ENCODE measurements at places on chromosomes 2 and 18. TPM values are rescaled to one million over a fixed set of nuclear protein-coding genes. Genes with fewer than 3 reads are reported as not detected.

LAMA1 gene
- not detected for polyA plus RNA-seq

C2orf80 gene
- polyA plus RNA-seq = not detected

TRIM43 gene
- polyA plus RNA-seq = not detected

HOXD4 gene
- polyA plus RNA-seq = not detected

LIMS4 gene
- not detected for polyA plus RNA-seq

WDR7 gene
- polyA plus RNA-seq = 23.3 TPM

SLC4A5 gene
- not detected for polyA plus RNA-seq

POTEC gene
- not detected for polyA plus RNA-seq

MAB21L4 gene
- not detected for polyA plus RNA-seq

ERCC3 gene
- 21.5 TPM for polyA plus RNA-seq

TBR1 gene
- polyA plus RNA-seq = not detected

MLPH gene
- not detected for polyA plus RNA-seq

CNGA3 gene
- not detected for polyA plus RNA-seq

LIMS2 gene
- polyA plus RNA-seq = not detected

CHST9 gene
- polyA plus RNA-seq = not detected

- no peaks in the 10 kb centered on the region for H3K4me1 ChIP-seq
- no peak overlapping the region for H3K4me3 ChIP-seq
- no peak for DNase-seq
- H3K36me3 ChIP-seq = no peaks in the 10 kb centered on the region
- no peak overlapping the region for H3K27ac ChIP-seq
Observed at GRCh38 chr18:52352920-52353319, 12.9 kb downstream of the DCC start.

DNA sequence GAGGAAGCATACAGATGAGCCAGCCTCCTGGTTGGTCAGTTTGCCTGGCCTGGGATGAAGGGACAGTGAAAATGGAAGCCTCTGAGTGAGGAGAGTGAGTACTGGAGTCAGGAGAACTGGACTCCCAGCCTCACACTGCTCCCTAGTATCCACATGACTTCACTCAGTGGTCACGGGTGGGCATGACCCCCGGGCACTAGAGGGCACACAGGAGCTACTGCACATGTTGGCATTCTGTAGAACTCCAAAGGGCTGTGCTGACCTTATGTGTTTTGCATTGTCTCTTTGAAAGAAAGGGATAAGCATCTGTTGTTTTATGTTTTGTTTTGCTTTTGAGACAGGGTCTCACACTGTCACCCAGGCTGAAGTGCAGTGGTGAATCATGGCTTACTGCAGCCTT lies 23.7 kb downstream of the NCAPH start:
- no peaks in the 10 kb centered on the region for H3K36me3 ChIP-seq
- H3K4me3 ChIP-seq = no peak overlapping the region
- H3K27ac ChIP-seq = no peak overlapping the region
- DNase-seq = peak; percentile 18
- no peaks in the 10 kb centered on the region for H3K27me3 ChIP-seq
- no peaks in the 10 kb centered on the region for H3K4me1 ChIP-seq

DNA sequence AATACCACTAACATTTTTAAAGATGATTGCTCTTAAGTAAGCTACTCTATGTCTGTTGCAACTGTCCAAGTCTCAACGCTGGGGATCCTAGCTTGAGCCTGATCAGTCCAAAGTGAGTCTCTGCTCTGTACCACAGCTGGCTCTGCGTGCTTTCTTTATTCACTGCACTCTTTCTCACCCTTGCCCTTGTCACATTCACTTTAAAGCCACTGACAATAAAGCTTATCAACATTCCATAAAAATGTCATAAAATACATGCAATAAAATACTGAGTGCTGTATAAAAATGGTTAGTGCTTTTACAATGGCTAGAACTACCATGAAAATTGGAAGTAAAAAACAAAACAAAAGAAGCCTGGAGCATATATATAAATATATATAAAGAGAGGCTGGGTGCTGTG lies 45.5 kb upstream of the LRRTM4 start:
- no peaks in the 10 kb centered on the region for H3K4me1 ChIP-seq
- H3K36me3 ChIP-seq = no peaks in the 10 kb centered on the region
- H3K27ac ChIP-seq = no peak overlapping the region
- DNase-seq = no peak
- no peaks in the 10 kb centered on the region for H3K27me3 ChIP-seq

DNA sequence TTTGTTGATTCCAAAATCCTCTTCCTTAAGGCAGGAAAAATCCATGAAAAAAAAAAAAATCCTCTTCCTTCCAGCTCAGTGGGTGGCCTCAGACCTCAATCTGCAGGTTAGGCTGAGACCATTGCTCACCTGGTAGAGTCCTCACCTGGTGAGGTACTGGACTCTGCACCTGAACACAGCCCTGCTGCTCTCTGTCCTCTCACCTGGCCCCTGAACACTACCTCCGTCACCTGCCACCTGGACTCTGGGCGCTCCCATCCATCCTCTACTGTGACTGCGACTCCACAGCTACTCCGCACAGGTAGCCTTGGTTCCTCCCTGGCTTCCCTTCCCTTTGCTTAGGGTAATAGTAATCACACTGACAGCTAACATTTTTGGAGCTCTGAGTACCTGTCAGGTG lies 22.1 kb downstream of the TYMS start:
- peaks cover 23% of the 10 kb centered on the region for H3K36me3 ChIP-seq
- DNase-seq = no peak
- peaks cover 10% of the 10 kb centered on the region for H3K4me1 ChIP-seq
- no peak overlapping the region for H3K27ac ChIP-seq
- H3K27me3 ChIP-seq = no peaks in the 10 kb centered on the region
- H3K4me3 ChIP-seq = no peak overlapping the region

DNA sequence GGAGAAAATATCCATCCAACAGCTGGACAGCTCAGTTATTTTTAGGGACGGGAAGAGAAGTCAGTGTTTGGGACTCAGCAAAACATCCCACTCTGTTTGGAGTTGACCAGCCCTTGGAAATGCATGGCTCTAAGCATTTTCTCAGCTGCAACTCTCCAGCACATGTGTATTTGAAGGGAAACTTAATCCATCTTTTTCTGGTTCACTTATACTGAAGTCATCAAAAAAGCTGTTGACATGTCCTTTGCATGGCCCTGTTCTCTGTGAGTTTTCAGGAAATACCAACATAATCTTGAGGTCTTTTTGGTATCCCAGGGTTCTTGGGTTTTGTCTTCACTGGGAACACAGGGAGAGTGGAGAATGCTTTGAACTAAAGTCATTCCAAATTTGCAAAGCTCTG lies 91.9 kb upstream of the CELF4 start:
- no peaks in the 10 kb centered on the region for H3K36me3 ChIP-seq
- no peaks in the 10 kb centered on the region for H3K4me1 ChIP-seq
- no peaks in the 10 kb centered on the region for H3K27me3 ChIP-seq
- no peak for DNase-seq
- no peak overlapping the region for H3K4me3 ChIP-seq
- H3K27ac ChIP-seq = no peak overlapping the region

DNA sequence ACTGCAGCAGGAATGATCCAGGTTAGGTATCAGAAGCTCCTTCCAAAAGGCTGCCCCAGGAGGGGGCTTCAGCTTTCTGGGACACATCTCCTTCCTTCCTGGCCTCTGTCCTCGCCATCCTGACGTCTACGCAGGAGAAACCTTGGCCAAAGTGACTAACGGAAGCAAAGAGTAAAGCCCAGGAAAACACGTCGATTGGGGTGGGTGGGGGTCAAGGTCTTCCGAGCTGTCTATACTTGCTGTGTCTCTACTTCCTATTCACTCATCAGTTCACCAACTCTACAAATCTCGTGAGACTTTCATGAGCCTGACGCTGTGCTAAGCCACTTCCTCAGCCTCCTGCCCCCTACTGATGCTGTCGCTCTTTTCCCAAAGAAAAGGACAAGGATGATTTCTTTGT lies 212.6 kb downstream of the TNS1 start:
- H3K27ac ChIP-seq = peak overlapping the region; percentile 50
- peaks cover 27% of the 10 kb centered on the region for H3K4me1 ChIP-seq
- peaks cover 3% of the 10 kb centered on the region for H3K27me3 ChIP-seq
- H3K36me3 ChIP-seq = no peaks in the 10 kb centered on the region

- H3K36me3 ChIP-seq = no peaks in the 10 kb centered on the region
- no peaks in the 10 kb centered on the region for H3K4me1 ChIP-seq
- H3K4me3 ChIP-seq = no peak overlapping the region
- no peaks in the 10 kb centered on the region for H3K27me3 ChIP-seq
Observed at GRCh38 chr18:42509750-42510415, 554.8 kb downstream of the PIK3C3 start.

DNA sequence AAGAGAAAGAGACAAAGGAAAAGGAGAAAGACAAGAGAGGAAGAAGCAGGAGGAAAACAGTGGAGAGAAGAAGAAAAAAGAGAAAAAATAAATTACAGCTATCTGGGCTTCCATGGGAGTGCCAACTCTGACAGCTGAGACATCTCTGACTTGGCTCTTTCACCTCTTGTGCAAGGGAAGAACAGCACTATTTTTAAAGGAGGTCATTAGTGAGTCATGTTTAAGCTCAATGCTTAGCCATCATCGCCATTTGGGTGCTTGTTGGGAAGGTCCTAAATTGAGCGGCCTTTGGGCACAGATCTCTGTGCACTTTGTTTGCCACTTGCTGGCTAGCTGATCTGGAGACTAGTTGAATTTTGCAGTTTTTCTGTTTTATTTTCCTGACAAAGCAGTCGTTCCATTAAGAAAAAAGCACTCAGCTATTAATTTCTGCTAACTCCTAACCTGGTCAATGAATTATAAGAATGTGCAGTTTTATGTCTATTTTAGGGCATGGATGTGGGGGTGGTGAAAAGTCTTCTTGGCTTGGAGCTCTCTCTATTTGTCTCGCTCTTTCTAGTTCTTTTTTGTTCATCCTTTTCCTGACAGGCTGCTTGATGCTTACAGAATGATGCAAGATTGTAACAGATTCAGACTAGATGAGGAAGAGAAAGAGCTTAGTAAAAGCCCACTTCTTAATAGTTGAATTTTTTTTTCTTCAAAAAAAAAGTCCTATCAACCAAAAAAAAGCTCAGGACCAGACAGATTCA lies 231.5 kb downstream of the SLC8A1 start:
- no peaks in the 10 kb centered on the region for H3K36me3 ChIP-seq
- no peaks in the 10 kb centered on the region for H3K4me1 ChIP-seq
- DNase-seq = no peak
- H3K27me3 ChIP-seq = peaks cover 2% of the 10 kb centered on the region
- H3K27ac ChIP-seq = no peak overlapping the region

DNA sequence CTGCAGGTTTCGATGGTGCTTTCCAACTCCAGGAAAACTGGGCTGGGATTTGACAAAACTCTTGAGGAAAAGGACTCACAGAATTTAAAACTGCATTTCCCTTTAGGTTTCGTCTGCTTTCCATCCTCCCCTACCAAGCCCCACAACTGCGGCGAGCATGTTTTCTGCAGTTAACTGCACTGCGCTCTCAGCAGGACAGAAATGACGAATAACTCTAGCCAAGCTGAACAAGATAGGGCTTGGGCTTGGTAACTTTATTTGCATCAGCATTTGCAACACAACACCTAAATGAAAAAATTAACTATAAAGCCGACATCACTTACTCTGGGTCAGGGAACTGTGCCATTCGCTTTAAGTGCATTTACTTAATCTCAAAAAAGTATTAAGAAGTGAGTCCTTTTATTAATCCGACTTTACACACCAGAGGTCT lies 669 bp upstream of the PIKFYVE start:
- peak overlapping the region; percentile 99 for H3K27ac ChIP-seq
- DNase-seq = peak; percentile 57
- H3K4me1 ChIP-seq = peaks cover 63% of the 10 kb centered on the region
- H3K27me3 ChIP-seq = peaks cover 11% of the 10 kb centered on the region
- peak overlapping the region; percentile 97 for H3K4me3 ChIP-seq

DNA sequence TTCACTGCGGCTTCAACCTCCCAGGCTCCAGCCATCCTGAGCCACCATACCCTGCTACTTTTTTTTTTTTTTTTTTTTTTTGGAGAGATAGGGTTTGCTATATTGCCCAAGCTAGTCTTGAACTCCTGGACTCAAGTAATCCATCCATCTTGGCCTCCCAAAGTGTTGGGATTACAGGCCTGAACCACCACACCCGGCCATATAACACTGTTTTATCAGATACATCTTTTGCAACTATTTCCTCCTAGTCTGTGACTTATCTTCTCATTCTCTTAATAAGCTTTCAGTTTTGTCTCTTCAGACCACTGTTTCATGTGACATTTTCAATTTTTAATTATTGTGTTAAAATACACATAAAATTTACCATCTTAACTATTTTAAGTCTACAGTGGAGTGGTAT lies 35.7 kb upstream of the FAM117B start:
- DNase-seq = no peak
- no peaks in the 10 kb centered on the region for H3K36me3 ChIP-seq
- H3K4me3 ChIP-seq = no peak overlapping the region

GRCh38 chr2:24872344-24873115 lies 47.5 kb downstream of the ADCY3 start:
- no peak for DNase-seq
- H3K27me3 ChIP-seq = no peaks in the 10 kb centered on the region
- no peak overlapping the region for H3K4me3 ChIP-seq
- H3K36me3 ChIP-seq = no peaks in the 10 kb centered on the region

- DNase-seq = no peak
- H3K36me3 ChIP-seq = no peaks in the 10 kb centered on the region
- no peaks in the 10 kb centered on the region for H3K27me3 ChIP-seq
- H3K27ac ChIP-seq = no peak overlapping the region
- H3K4me1 ChIP-seq = peaks cover 13% of the 10 kb centered on the region
Observed at GRCh38 chr2:176272870-176273459, 3.7 kb downstream of the MTX2 start.

- H3K4me1 ChIP-seq = no peaks in the 10 kb centered on the region
- no peak for DNase-seq
- H3K27ac ChIP-seq = no peak overlapping the region
- H3K27me3 ChIP-seq = peaks cover under 1% of the 10 kb centered on the region
- no peaks in the 10 kb centered on the region for H3K36me3 ChIP-seq
- no peak overlapping the region for H3K4me3 ChIP-seq
Observed at GRCh38 chr2:142778289-142778688, 99.2 kb upstream of the KYNU start.

DNA sequence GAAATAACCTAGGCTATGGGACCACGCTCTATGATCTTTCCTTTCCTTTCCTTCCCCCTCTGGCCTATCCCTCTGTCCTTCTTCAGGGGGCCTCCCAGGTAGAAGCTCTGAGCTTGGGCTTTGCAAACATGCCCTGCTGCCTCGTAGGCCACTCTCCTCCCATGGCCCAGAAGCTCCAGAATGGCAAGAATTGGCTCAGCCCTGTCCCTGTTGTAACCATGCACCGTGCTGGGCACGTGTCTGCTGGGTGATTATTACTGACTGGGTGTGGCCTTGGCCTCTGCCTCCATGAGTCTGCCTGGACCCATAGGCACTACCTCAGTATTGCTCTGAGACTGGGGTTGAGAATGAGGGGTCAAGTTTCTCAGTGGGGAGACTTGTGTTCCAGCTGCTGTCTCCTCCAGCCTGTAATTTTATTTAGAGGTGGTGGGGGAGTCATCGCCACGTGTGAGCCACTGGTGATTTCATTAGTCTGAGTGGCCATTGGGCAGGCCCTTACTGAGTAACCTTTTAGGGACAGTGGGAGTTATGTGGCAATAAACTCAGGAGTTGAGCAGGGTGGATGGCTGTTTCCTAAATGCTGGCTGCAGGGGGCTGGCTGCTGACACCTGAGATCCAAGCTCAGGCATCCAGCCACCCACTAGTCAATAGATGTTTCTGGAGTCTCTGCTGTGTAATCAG lies 157.9 kb downstream of the CLIP4 start:
- no peak for DNase-seq
- H3K27ac ChIP-seq = no peak overlapping the region
- H3K4me1 ChIP-seq = no peaks in the 10 kb centered on the region

All from immature natural killer cell (primary cell).